ENCODE measurements at places on chromosomes 6 and 20.
A peak's percentile ranks its signal among the peaks of the same experiment; 100 is the strongest.

GRCh38 chr6:24768361-24768760 lies 6.4 kb upstream of the GMNN start:
- DNase-seq, result no peak

DNA sequence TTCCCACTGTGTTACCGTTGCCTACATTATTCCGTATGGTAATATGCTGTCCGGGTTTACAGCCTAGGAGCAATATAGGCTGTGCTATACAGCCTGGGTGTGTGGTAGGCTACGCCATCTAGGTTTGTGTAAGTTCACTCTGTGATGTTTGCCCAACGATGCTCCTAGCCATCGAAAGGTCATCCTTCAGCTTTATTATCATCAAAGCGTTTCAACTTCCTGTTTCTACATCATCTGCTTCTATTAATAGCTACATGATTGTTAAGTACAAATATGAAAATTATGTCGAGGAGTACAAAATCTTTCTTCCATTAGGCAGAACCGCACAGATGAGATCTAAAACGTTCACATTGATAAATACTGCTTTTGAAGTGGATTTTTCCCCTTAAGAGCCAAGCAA lies 69.9 kb downstream of the PPP1R14C start:
- DNase-seq, result peak; percentile 34

GRCh38 chr6:99402448-99402847 lies 8.5 kb upstream of the COQ3 start:
- no peak for DNase-seq

GRCh38 chr6:107496892-107497684 lies 7.2 kb downstream of the SOBP start:
- DNase-seq, result no peak

DNA sequence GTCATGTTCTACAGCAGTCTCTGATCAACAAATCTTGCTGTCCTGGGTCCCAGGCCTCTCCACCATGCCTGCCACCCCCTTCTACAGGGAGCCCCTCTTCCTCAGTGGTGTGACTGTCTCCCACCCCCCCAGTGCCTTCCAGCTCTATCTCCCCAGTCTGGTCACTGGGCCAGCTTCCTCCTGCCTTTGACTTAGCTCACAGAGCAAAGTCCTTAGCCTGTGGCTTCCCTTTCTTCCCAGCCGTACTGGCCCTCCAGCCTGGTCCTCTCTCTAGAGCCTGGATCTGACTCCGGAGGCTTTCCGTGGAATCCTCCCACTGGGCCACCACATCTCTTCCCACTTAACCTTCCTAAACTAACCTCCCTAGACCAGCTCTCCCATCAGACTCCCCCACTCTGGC lies 17.0 kb downstream of the MAPK13 start:
- DNase-seq, result no peak

DNA sequence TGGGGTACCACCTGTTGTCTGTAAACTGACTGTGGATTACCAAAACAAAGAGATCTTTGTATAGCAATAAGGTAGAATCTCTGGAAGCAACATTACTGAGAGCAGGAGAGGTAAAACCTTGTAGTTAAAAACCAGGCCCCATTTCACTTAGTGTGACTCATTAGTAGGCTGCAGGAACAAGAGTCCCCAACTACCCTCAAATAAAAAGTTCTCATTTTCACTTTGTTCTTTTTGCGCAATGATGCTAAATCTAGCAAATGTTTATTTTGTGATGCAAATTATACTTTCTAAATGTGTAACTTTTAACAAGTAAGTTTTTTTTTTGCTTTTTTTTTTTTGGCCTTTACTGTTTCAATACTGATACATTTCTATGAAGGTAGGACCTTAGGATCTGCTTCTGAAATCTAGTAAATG lies 67.1 kb downstream of the ESF1 start:
- DNase-seq, result no peak

- DNase-seq, result no peak
These were observed 48.7 kb downstream of the AKIRIN2 start for GRCh38 chr6:87653074-87653962.

DNA sequence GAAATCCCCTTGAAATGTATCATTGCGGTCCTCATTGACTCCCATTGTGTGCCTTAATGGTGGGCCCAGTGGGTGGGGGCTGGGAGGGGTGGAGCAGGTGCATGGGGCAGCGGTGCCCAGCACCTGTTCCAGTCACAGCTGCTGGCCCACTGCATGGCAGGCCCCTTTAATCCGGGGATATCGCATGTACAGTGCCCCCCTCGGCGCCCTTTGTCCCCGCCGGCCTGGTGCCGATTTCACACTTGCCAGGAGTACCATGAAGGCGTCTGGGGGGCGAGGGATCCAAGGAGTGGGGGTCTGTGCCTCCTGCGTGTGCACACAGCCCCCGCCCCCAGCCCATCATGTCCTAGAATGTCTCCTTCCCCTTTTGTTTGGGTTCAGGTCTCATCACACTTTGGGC lies 2.8 kb downstream of the SNAI1 start:
- no peak for DNase-seq

DNA sequence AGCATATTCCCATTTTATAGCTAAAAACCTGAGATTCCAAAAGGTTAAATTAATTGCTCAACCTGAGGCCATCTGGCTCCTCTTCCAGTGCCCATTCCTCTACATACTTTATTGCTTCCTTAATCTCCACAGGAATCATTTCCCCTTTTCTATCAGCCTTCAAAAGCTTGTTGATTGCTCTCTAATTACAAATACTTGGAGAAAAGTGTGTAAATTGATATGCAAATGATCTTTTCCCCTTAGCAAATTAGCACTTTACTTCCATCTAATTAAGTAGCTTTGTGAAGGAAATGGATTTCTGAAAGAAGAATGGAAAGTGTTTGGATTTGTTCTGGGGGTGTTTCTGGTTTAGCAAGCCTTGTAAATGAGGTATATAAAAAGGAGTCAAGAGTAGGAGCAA lies 323.3 kb downstream of the GRIK2 start:
- DNase-seq, result no peak

- no peak for DNase-seq
These were observed 11.4 kb downstream of the TJAP1 start for GRCh38 chr6:43488667-43489276.

GRCh38 chr6:32589596-32590449 lies at the start of gene HLA-DRB1:
HLA-DRB1 (minus strand) TSS chr6:32589848; CDS start chr6:32589742, 106 bp downstream.
- no peak for DNase-seq

GRCh38 chr20:46299078-46299477 lies 9.2 kb downstream of the CDH22 start:
- no peak for DNase-seq

- DNase-seq, result no peak
These were observed 5.9 kb downstream of the HLA-A start for GRCh38 chr6:29948277-29948676.

- no peak for DNase-seq
These were observed 47.7 kb downstream of the STAU1 start for GRCh38 chr20:49140411-49140810.

- no peak for DNase-seq
These were observed 47.0 kb upstream of the GCLC start for GRCh38 chr6:53591873-53592272.

- DNase-seq, result no peak
These were observed 72.6 kb upstream of the F13A1 start for GRCh38 chr6:6393069-6393529.

DNA sequence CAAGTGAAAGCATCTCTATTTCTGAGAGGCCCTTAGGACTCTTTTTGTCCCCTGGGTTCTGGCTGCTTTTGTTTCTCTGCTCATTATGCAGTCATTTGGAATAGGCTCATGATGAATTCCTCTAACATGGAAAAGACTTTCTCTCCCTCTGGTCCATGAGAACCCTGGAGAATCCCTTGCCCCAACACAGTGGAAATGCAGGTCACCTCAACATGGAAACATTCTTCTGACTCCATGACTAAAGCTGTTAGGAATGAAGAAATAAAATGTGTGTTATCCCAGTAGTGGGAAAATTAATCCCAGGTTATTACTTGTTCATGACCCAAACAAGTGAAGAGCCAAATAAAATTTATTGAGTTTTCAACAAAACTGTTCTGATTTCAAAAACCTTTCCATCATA lies 458.6 kb downstream of the EPM2A start:
- DNase-seq, result no peak

DNA sequence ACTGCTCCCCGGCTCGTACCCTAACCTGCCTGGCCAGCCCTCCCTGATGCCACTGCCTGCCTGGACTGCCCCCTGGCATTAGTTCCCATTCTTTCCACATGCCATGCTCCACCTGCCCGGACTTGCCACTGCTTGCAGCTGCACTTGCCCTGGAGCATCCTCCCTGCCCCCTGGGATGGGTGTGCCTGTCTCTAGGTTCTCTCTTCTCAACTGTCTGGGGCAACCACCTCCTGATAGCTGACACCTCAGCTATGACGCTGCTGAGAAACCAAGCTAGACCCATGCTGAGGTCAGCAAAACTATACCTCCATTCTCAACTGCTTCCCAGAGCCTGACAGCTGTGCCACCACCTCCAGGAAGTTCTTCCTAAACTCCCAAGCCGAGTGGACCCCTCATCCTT lies 72.1 kb downstream of the PERP start:
- peak; percentile 42 for DNase-seq

DNA sequence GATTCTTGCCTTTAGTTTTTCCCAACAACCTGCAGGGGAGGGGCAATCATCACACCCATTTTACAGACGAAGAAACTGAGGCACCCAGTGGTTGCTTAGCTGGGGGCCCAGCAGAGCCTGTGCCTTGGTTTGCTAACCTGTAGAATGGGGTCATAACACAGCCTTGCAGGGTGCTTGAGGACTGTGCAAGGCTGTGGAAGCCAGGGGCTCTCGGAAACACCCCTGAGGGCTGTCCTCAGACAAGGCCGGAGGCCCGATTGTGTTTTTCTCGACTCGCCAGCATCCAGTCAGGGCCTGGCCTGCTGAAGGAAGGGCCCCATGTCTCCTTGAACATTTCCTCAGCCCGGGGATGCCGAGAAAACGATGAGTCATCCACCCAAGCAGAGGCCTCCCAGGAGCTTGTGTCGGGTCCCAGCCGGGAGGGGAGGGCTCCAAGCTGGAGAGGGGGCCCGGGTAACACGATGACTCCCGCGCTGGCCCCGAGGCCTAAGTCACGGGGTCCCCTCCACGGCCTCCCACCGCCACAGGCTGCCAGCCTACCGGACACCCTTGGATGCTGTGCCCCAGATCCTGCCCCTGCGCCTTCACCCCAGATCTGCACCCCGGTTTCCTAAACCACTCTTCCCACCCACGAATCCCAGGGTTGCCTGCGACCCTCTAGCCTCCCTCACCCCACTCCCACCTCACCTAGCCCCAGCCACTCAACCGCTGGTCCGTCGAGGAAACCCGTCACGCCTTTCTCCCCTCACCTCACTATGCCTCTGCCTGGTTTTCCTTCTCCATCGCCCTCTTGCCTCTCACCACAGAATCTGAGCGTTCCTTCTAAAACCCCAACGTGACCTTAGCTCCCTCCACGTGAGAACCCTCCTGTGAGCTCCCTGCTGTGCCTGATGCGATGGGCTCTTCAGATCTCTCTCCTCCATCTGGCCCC lies 10.6 kb downstream of the NOL4L start:
- no peak for DNase-seq

DNA sequence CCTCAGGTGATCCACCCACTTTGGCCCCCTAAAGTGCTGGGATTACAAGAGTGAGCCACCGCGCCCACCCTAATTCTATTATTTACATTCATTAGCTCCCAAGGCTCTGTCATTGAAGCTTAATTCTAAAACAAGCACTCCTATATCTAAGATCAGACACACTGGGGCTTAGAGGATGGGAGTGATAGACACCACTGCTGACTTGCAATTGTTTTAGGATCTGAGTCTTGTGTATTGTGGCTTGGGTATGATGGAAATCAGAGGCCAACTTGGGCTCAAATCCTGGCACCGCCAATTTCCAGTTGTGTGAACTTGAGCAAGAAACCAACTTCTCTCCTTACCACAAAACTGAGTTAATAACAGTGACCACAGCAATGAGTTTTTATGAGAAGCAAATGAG lies 34.7 kb downstream of the MTRES1 start:
- DNase-seq, result no peak

GRCh38 chr6:2765896-2766766 lies 938 bp downstream of the WRNIP1 start:
- DNase-seq, result no peak

DNA sequence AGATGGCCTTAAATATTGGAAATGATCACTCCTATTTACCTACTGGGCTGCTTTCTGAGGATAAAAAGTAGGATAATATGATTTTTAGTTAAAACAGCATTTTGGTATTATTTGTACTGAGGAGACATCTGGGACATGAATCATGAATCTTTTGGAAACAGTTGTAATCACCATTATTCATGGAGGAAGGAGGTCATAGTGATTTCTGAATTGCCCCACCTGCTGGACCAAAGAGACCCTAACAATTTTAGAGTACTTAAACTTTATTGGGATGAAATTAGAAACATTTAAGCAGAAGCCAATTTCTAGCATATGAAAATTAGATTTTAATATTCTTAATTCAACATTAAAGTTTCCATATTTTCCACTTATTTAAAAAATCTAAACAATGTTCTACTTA lies 108.4 kb upstream of the SIM1 start:
- no peak for DNase-seq

GRCh38 chr6:41759905-41760579 lies 12.8 kb upstream of the PGC start:
- no peak for DNase-seq

- no peak for DNase-seq
These were observed 413.5 kb downstream of the BTBD3 start for GRCh38 chr20:12331236-12331635.

- DNase-seq, result peak; percentile 75
These were observed 90.7 kb upstream of the ARID1B start for GRCh38 chr6:156686301-156686994.

DNA sequence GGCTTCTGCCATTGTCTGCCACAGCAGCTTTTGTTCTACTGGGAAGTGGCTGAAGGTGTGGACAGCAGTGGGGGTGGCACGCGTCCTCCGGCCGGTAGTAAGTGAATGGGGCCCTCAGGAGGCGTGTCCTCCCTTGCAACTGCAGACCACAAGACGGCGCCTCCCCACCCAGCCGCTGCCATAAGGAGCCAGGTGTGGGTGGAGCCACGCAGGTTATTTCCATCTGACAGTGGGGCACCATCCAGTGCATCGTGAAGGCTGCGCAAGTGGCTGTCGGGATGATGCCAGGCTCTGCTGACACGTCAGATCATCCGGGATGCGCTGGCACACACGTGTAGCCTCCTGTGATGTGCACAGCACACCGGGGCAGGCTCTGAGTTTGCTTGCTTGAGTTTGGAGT lies 379.7 kb downstream of the CDH4 start:
- peak; percentile 7 for DNase-seq

GRCh38 chr20:36825385-36826104 lies 50.4 kb upstream of the TLDC2 start:
- no peak for DNase-seq

- no peak for DNase-seq
These were observed 26.3 kb upstream of the MC3R start for GRCh38 chr20:56222201-56222600.

DNA sequence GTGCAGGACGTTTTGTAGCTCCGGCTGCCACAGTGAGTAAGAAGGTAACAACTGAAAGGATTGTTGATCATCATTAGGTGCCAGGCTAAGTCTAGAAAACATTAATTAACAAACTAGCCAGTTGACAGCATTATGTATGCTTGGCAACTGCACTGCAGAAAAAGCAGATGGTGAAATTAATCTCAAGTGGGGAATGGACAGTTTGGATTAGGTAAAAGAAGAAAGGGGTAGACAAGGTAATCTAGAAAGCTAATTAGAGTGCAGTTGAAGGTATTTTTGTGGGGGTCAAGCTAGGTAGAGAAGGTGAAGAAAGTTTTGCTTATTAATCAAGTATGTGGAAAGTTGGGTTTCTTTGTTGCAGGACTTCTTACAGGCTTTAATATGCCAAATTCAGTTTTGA lies 69.7 kb upstream of the HINT3 start:
- no peak for DNase-seq

- no peak for DNase-seq
These were observed 1.8 kb downstream of the PCSK2 start for GRCh38 chr20:17228624-17229061.
